ENCODE measurements at places on chromosomes 12 and 14.

DNA sequence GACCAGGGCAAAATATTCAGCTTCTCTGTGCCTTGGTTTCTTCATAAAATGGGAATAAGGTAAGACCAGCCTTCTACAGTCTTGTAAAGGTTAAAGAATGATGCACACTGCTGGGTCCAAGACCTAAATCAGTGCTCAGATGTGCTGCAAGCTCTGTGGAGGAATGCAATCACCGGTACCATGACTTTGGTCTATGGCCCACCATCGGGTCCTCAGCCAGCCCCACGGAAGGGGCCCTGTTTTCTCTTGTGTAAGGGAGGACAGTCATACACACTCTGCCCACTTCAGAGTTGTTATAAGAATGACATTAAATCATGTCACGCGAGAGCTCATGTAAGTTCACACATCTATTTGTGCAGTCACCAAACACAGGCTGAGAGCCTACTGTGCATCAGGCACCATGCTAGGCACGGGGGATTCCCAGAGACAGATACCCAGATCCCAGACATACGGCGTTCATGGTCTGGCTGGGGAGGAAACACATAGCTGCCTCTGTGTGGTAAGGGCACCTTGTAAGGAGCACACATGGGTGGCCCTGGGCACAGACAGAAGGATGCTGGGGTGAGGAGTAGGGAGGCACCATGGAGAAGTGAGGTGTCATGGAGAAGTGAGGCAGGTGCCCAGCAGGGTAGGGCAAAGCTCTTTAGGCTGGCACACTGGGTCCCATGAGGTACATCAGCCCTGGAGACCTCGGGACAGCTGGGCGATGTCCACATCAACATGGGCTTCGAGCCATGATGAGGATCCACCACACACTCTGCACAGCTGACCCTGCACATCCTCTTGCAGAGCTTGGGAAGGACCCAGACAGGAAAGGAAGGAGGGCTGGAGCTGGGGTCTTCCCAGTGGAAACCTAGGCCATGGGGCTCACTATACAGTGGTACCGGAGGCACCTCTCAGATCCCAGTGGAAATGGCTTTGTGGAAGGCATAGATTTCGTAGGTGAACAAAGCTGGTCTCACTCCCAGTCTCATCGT lies 190.4 kb upstream of the DIO3 start:
- no peak for DNase-seq

DNA sequence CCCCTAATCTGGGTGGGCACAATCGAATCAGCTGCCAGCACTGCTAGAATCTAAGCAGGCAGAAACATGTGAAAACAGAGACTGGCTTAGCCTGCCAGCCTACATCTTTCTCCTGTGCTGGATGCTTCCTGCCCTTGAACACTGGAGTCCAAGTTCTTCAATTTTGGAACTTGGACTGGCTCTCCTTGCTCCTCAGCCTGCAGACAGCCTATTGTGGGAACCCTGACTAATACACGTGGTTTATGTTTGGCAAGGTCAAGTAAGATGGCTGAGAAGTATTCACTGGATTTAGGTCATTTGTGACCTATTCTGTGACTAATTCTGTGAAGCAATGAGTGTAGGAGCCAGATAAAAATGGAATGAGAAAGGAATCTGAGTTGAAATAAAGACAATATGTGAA lies 11.0 kb downstream of the GPR135 start:
- no peak for DNase-seq

DNA sequence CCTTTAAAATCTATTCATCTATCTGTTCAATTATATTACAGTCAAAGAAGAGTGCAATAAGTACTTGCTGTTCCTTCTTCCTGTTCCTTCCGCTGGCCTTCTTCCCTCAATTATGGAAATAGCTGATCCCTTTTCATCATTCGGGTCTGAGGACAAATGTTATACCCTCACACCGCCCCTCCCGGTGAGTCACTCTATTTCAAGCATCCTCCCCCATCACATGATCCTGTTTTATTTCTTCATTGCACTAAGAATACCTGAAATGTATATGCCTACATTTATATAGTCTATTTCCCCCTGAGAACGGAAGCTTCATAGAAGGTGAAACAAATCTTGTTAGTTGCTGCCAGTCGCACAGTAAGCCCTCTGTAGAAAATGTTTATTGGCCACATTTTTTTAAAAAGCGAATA lies 2.5 kb downstream of the SLC38A1 start:
- no peak for DNase-seq

DNA sequence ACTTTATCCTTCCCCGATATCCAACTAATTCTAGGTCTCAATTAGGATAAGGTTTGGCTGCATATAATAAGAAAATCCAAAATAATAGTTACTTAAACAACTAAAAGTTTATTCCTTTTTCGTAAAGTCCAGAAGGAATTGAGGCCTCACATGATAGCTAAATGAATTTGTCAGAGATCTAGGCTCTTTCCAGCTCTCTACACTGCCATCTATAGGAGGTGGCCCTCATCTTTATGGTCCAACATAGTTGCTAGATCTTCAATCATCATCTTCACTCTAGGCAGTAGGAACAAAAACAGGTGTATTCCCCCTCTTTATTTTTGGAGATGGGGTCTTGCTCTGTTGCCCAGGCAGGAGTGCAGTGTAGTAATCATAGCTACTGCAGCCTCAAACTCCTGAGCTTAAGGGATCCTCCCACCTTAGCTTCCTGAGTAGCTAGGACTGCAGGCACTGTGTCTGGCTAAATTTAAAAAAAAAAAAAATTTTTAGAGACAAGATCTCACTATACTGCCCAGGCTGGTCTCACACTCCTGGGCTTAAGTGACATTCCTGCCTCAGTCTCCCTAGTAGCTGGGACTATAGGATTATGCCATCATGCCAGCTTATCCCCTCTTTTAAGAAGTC lies 46.5 kb upstream of the SAV1 start:
- DNase-seq = no peak

DNA sequence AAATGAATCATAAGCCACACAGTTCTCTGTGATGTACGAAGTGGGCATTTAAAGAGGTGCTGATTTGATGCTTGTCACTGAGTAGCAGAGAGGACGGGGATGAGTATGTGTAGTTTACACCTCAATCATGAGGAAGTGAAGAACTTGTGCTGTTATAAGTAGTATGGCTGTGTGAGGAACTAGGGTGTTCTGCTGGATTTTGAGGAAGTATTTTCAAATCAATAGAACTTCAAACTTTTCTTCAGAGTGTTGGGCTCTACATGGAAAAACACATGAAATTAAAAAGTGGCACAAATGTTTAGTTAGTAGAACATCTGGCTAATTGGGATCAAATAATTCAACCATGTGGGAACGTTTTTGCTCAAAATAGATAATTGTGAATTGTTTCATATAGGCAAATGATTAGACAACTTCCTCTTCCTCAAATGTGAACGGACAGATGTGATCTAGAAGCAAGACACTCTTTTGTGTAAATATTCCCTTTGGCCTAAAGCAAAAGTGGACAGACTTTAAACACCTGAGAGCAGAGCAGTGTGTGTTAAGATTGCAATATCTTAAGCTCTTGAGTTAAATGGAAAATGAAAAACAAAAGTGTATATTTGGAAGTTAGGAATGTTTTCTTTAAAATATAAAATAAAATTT lies 168.5 kb downstream of the NAV3 start:
- no peak for DNase-seq

DNA sequence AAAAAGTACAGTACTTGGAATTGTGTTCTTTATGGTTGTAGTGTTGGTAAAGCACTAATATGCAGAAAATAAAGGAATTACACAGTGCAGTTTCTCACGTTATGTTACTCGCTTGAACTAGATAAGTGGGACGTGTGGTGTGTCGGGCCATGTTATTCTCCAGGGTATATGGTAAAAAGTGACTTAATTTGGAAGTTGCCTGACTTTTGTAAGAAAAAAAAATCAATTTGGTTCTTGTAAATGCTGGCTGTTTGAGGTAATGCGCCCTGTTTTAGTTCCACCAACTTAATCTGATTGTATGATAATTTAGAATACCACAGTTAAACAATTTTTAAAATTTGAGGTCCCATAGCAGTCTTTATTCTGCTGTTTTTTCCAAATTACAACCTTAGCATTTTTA lies 4.1 kb downstream of the ARF6 start:
- no peak for DNase-seq

GRCh38 chr14:50051106-50051505 lies 65.3 kb downstream of the VCPKMT start:
- DNase-seq = no peak

GRCh38 chr12:101876322-101876860 lies 989 bp upstream of the DRAM1 start:
- no peak for DNase-seq

DNA sequence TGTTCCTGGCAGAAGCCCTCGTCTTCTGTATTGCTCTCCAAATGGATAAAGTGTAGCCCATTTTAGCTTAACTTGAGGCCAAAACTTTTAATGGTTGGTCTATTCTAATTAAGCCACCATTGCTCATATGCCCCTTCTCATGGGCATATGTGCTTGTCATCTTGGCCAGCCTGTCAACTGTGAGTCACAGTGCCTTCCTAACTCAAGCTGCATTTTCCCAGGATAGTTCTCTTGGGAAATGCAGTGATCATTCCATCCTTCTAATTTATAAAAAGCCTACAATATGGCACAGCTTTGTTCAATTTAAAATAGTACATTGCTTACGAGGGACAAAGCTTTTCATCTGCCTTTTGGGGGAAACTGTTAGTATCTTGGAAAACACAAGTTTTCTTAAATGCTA lies 6.6 kb downstream of the PTHLH start:
- no peak for DNase-seq

DNA sequence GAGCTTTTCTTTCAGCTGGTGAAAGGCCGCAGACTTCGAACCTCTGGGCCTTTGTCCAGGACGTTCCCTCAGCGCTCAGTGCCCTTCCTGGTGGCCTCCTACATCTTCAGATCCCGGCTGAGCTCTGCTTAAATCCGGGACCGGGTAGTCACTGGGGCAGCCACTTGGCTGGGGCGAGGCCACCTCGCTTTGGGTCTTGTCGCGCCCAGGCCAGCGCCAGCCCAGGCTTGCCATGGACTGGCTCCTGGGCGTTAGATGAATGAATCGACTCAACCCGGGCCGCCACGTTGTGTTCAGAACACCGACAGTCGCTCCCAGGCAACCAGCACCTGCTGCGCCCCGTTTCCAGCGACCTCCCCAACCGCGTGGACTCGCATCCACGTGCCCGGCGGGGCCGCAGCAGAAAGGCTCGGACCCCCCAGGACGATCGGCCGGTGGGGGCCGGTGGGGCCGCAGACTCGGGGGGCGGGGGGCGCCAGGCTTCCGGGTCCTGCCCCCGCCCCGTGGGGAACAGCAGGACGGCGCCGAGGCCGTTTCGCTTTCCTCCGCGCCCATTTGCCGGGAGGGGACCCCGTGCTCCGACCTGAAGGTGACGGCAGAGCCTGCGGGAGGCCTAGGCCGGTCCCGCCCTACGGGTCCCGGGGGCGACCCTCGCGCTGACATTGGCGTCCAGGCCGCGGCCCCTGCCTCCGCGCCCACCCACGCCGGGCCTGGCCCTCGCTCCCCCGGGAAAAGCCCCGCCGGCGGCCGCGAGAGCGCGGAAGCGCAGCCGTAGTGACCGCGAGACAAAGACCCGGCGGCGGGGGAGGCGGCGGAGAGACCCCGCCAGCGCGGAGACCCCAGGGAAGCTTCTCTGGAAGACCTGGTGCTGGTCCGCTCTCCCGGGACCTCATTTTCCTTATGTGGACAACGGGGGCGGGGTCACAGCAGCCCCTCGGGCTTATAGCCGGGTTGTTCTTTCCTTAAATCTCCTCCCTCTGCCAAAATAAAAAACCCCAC lies 37.3 kb upstream of the RCOR1 start:
- DNase-seq = no peak

DNA sequence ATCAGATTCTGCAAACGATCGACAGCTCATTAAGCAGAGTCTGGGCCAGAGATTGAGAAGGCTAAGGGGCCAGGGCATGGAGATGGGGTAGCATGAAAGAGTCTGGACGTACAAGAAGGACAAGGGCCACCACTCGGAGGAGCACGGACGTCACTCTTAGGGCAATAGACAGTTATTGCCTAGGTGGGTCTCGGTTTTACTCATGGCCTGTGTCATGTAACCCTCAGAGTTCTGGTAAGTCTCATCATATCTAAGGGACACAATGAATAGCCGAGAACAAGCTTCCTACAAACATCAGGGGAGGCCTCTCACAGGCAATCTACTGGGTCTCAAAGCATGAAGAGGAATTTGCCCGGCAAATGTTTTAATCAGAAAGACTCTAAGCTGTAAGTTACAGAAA lies 30.4 kb upstream of the ITPK1 start:
- DNase-seq = no peak

DNA sequence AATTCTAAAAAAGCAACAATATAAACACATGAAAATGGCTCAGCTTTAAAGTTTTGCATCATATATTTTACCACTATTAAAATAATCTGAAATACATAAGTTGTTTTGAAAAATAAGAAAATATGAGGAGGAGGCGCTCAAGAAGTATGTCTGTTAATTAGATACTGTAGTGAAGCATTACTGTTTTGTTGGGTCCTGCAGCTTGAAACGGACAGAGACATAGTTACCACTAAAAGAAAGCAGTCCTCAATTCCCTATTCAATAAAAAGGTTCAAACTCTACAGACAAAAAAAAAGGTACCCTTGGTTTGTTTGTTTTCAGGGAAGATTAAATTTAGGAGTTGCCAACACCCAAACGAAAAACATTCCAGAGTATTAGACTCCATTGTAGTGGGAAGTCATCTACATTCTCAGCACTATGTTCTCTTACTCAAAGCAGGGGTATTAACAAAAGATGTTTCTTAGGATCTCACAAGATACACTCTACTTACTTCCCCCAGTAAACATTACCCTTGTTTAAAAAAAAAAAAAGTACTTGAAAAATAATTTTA lies 3.0 kb downstream of the PAWR start:
- DNase-seq = no peak

GRCh38 chr12:122499991-122500684 lies 594 bp downstream of the ZCCHC8 start:
- no peak for DNase-seq

GRCh38 chr12:124786061-124786964 lies 77.4 kb downstream of the SCARB1 start:
- no peak for DNase-seq

GRCh38 chr12:1697271-1697670 lies 6.4 kb downstream of the ADIPOR2 start:
- no peak for DNase-seq

GRCh38 chr14:56002876-56003625 lies 115.2 kb upstream of the PELI2 start:
- DNase-seq = no peak

DNA sequence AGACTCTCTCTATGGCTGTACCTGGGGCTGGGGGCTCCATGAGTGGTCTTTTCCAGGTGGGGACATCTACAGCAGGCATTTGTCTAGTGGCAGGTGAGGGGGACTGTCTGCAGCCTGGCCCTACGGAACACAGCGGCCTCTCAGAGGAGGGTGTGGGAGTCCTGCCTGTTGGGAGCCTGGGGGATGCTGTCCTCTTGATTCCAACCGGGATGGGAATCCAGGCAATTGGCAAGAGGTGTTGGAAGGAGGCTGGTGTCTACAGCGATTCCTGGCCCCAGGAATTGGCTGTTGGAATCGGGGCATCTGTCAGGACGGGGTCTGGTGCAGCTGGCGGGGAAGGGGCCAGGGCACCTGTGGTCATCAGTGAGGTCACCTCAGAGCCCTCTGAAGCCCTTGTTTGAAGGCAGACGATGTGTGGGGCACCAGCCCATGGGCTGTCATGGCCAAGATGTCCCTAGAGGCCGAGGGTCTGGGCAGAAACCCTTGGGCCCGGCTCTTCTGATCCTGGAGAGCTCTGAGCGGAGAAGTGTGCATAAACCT lies 386.3 kb downstream of the TMEM121 start:
- DNase-seq = no peak

GRCh38 chr14:42378880-42379279 lies 772.2 kb downstream of the LRFN5 start:
- no peak for DNase-seq

GRCh38 chr12:54133772-54134375 lies 54.9 kb downstream of the SMUG1 start:
- DNase-seq = no peak

GRCh38 chr12:18492372-18493025 lies 231.2 kb downstream of the PIK3C2G start:
- DNase-seq = no peak

Data from stimulated activated CD8-positive, alpha-beta memory T cell treated with anti-CD3 and anti-CD28 coated beads, Interleukin-2, amount 100 ng/mL, for 1 hour (primary cell).